ENCODE measurements at places on chromosomes 4 and X.
A peak's percentile ranks its signal among the peaks of the same experiment; 100 is the strongest.

- DNase-seq: no peak
Measured at GRCh38 chr4:57504139-57504538, 394.0 kb upstream of the IGFBP7 start.

DNA sequence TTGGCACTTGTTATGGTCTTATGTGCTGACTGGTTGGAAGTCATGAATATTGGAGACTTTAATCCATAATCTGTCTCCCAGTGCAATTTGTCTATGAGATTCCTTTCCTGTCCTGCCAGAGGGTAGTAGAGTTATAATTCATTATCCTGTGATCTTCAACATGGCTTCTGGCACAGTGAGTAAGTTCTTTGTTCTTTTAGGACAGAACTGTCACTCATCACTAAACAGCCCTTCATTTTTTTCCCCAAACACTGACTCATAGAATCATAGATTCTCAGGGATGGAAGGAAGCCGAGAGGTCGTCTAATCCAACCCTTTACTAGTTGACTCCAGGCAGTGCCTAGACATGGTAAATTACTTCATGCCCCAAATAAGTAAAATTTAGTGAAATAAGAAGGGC is 78.4 kb downstream of the LUZP4 start:
- DNase-seq: no peak

DNA sequence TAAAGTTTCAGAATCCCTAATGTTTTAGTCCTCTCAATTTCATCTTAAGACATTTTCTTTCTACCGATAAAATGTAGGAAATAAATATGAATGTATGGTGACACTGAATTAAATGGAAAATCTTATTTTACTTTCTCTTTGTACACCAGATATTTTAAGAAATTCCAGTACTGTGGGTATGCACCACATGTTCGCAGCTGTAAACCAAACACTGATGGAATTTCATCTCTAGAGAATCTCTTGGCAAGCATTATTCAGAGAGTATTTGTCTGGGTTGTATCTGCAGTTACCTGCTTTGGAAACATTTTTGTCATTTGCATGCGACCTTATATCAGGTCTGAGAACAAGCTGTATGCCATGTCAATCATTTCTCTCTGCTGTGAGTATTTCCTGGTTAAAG is 26.9 kb downstream of the C4orf46 start:
- peak; percentile 40 for DNase-seq

DNA sequence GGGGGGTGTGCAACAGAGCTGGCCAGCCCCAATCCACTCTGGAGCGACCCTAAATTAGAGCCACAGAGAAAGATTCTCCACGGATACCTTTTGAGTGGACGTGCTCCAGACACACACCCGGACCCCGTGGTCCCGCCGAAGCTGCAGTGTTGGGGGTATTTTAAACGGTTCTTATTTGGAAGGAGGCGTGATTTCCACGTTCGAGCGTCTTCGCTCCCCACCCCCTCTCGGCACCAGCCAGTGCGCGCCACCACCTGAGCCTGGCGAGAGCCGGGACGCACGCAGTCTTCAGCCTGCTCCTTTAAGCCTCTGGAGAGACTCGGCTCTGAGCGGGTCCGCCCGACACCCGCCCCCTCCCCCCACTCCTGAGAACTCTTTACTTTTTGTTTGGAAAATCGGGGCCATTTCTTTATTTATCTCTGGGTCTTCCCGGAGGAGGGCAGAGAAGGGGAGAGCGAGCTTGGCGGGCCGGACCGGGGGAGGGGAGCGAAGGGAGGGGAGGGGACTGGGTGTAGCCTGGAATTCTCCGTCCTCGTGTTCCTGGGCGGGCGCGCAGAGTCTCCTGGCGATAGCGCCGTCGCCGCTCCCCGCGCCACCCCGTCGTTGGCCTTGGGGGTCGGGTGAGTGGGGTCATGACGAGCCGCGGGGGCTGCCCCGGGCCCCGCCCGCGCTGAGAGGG is 668 bp upstream of the PTCHD1 start:
- DNase-seq: no peak

DNA sequence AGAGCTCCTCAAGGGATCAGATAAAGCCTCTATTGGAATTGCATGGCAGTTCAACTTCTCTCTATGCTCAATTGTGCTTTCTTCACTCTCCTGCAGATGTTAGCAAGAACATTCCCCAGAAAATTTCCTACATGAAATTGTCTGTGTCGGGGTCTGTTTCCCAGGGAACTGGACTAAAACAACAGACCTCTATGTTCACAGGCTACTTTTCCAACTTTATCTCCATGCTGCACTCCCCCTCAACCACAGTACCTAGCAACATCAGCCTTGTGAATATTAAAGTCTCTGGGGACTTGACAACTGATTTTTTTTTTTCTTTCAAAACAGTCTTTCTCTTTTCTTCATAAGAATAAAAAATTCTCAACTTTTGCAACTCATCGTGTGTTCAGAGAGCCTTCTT is 1470.8 kb upstream of the ADGRL3 start:
- no peak for DNase-seq

DNA sequence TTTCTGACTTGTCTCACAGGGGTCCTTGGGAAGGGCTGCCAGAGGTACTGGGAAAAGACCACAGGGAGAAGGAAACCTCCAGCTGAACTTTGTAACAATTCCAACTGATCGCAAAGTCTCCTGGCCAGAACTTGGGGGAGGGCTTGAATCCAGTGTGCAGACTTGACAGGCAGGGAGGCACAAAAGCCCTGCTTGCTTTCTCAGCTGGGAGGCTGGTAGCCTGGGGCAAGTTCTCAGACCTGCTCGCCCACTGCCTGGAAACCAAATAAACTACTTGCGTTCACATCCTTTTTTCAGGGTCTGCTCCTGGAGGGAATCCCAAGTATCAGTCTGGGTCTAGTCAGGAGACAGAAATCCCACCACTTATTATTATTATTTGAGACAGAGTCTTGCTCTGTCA is 48.0 kb upstream of the CASK start:
- no peak for DNase-seq

- DNase-seq: no peak
Measured at GRCh38 chr4:40669504-40669903, 39.8 kb upstream of the RBM47 start.

DNA sequence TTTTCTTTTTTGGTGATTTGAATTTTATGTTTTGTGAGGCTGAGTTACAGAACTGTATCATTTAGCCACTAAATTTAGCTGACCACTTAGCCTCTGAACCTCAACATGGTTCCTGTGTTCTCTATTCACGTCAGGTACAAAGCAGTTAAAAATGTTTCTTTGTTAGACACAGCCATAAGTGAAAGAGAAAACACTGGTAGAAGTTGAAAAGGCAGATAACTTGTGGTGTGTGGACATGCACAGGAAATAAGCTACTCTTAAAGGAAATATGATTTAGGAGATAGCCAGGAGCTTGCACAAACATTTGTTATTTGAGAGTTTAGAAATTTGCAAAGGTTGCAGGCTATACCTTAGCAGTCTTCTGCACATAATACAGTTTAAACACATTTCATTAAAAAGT is 171.0 kb upstream of the RPS6KA3 start:
- DNase-seq: no peak

GRCh38 chr4:17325098-17325497 is 186.8 kb downstream of the QDPR start:
- DNase-seq: no peak

- no peak for DNase-seq
Measured at GRCh38 chrX:12497832-12498591, 293.2 kb upstream of the PRPS2 start.

- DNase-seq: no peak
Measured at GRCh38 chr4:3836756-3837601, 70.8 kb downstream of the ADRA2C start.
